Karpas-422 (cell line): ENCODE measurements at places on chromosomes 3 and 15. TPM values are rescaled to one million over a fixed set of nuclear protein-coding genes. Genes with fewer than 3 reads are reported as not detected.

DNA sequence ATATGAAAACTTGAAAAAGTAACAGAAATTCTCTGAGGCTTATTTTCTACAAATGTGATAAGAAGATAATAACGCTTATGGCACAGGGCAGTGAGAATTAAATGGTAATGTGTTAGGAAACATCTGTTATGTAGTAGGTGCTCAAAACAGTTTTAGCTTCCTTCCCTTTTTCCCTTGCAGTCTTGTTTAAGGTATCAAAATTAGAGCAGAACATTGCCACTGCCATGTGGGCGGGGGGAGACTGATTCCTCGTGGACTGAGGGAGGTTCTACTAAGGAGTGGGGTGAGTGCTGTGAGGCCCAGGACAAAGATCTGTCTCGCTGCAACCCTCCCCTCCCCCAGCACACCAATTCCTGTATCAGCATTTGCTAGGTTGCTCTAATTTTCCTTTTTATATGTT, 702.4 kb downstream of the TUSC7 start:
- no peak for DNase-seq

GRCh38 chr3:42298259-42298658, 32.3 kb upstream of the CCK start:
- DNase-seq = no peak

GRCh38 chr15:99009741-99010330, 2.2 kb upstream of the PGPEP1L start:
- DNase-seq = no peak

DNA sequence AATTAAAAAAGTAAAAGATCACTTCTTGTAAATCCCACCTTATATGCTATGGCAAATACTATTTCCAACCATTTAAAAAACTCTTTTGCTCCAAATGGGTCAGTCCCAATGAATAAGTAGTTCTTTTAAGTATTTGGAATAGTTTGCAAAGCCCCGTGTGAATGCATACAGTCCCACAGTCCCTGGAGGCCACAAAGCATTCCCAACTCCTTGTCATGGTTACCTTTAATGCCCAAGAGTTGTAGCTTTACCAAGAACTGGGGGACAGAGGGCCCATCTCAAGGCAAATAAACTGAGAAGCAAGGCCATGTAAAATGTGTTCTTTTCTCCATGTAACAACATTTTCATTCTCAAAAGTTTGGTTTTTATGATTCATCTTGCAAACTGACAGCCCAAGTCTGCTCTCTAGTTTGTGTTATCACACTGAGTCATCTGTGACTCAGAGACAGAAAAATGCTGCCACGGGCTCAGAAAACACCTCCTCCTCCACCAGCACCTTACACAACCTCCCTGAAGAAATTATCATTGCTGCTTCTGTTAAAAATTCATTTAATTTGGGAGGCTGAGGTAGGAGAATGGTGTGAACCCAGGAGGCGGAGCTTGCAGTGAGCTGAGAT, 336.2 kb downstream of the ERC2 start:
- no peak for DNase-seq

DNA sequence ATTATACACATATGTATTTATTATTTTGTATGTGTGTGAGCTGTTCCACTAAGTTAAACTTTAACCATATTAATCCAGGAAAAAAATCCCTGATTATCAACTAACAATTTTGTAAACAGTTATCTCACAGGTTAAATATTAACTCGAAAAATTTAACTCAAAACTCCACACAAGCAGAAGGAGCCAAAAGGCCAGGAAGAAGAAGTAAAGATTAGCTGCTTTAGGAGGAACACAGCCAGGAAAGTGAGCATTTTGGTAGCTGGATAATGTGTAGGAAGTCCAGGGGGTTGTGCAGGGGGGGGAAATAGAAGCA, 425.0 kb downstream of the TIGIT start:
- no peak for DNase-seq

- no peak for DNase-seq
These were observed 106.3 kb downstream of the NUP210 start for GRCh38 chr3:13313813-13314212.

DNA sequence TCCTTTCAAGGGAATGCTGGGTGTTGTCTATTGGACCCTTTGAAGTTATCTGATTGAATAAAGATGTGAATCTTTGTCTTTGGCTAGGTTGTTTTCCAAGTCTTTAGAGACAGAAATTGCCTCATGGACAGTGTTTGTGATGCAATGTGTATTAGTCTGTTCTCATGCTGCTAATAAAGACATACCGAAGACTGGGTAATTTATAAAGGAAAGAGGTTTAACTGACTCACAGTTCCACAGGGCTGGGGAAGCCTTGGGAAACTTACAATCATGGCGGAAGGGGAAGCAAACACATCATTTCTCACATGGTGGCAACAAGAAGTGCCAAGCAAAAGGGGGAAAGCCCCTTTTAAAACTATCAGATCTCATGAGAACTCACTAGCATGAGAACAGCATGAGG, 88.8 kb upstream of the PLXND1 start:
- no peak for DNase-seq

The SCG5 gene
- total RNA-seq = 0.83 and 1.8 TPM in 2 replicates

The UBAP1L gene
- total RNA-seq = 6.5 and 6.8 TPM in 2 replicates

The TMCO5A gene
- total RNA-seq = not detected in 2 replicates

The GPR171 gene
- total RNA-seq = not detected in 2 replicates
